ENCODE measurements at places on chromosomes 2 and 18.

DNA sequence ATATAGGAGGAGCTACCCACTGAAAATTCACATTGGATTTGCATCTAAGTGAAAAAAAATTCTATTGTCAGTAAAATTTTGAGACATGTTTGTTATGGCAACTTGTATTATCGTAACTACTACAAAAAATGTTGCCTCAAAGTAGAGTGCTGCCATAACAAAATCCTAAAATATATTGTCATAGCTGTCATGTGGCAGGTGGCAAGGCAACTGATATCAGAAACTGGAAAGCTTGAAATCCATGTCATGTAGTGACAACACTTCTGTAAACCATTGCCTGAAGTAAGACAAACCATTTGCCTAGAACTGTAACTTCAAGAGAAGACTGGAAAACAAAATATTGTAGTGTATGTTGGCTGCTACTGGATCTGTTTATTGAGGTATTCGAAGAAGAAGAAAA is 697.5 kb upstream of the CELF4 start:
- DNase-seq = no peak

DNA sequence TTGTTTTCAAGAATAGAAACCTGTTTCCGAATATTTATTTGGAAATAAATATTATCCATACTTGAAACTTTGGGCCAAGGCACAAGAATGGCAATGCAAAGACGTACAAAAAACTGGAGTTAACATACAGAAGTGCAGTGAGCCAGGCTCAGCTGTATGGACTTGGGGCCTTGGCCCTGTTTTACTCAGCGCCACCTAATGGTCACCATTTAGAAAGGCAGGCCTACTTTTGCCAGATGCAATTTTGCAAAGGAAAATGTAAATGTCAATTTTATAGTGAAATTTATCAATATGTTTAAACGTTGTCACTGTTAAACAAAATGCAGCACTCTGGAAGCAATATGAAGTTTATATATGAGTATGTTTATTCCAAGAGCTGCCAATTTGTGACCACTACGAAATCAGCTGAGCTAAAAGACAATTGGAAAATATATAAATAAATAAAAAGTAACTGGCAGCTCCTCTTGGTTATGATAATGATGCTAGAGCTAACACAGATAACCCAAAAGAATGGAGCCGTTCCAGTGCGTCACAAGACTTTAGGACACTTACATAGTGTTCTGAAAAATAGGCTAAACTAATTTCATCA is 155.0 kb downstream of the ARHGAP15 start:
- DNase-seq = peak; percentile 41

GRCh38 chr18:41128545-41128944 is 826.5 kb upstream of the PIK3C3 start:
- no peak for DNase-seq

DNA sequence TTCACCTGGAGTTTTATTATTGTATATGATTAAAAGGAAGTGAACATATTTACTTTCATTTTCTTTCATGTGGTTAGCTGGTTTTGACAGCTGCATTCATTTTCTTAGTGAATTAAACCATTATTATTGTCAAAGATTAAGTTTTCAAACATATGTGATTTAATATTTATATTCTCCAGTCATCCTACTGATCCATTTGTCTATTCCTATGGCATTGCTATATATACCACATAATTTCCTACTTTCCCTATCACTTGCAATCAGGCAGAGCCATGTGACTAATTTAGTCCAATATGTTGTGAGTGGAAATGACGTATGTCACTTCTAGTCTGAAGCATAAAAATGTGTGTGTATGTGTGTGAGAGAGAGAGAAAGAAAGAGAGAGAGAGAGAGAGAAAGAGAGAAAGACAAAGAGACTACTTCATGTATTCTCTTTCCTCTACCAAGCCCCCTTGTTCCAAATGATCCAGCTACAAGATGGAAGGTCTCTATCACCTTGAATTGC is 12.0 kb upstream of the TACR1 start:
- no peak for DNase-seq

- no peak for DNase-seq
Measured at GRCh38 chr2:11494310-11494709, 28.3 kb upstream of the E2F6 start.

GRCh38 chr2:20563251-20563650 is 87.6 kb downstream of the HS1BP3 start:
- no peak for DNase-seq

DNA sequence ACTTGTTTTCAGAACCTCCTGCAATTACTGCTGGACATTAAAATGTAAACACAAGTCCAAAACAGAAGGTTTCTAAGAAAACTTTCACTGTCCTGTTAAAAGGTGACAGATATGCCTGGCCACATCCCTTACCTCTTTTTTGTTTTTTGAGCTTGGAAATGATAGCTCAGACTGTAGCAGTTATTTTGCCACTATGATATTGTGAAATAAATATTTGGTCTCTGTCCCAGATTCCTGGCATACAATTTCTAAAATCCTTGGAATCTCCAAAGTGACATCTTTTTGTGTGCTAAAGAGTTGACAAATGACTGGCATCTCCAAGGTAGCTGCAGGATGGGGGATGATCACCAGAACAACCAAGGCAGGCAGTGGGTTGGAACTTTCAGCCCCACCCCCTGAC is 16.8 kb downstream of the TPGS2 start:
- no peak for DNase-seq

DNA sequence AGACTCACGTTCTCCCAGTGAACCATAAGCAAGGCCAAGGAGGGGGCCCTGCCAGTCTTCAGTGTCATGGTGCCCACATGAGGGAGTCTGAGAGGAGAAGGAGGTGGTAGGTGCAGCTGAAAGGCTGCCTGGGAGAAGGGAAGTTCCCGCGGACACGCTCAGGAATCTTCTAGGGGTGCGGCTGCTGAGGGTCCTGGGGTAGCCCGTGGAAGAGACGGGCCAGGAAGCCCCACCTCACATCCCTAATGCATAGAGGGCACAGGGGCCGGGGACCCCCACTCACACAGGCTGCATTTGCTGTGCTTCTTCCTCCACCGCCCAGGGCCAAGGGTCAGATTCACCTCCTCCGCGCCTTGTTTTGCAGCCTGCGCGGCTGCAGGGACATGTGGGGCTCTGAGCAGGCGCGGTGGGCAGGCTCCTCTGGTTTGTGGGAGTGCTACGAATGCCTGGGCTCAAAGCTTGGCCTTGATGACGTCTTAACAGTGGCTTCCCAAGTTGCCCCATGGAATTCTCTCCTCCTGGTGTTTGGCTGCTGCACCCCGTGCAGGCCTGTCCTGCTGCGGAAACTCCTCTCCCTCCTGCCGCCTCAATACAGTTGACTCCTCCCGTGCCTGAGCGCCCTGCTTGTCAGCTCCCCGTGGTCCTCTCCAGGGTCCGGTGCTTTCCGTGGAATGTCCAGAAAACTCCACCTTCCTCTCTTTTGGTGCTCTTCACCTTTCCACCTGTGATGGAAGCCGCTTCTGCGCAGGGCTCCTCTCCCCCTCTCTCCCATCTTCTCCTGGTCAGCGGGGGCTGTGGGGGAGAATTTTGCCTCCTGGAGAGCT is 95.7 kb downstream of the VAPA start:
- DNase-seq = no peak

GRCh38 chr2:121228521-121228920 is 56.5 kb downstream of the TFCP2L1 start:
- no peak for DNase-seq

- DNase-seq = no peak
Measured at GRCh38 chr2:103809941-103810441, 1043.9 kb upstream of the POU3F3 start.

DNA sequence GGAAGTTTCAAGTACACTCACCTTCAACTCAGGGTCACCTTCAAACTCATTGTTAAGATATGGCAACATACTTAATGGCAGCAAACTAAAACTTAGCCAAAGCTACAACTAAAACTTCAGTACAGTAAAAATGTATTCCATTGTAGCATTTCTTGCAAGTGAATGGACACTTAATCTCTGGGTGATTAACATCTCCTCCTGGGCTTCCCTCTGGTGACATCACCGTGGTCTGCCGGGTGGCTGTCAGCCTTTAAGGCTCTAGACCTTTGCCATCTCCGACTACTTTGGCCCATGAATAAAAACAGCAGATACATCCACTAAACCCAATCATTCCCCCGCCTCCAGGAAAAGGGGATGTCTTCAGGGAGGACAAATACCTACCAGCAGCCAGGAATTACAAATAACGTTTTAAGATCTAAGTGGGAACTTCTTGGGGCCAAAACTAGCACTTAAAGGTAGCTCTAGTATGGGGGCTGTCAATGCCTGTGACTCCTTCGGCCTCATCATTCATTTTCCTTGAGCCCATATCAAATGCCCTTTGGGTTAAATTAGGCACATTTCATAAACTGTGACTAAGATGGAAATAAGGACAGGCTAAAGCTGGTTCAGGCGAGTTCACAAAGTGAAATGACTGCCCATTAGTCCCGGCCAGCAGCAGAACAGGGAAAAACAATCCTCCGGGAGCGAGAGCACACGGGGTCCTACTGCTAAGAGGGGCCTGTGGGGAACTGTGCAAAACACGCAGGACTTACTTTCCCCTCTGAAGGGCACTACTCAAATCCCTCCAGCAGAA is 1.1 kb downstream of the TFCP2L1 start:
- no peak for DNase-seq

- no peak for DNase-seq
Measured at GRCh38 chr2:182649316-182649715, 66.7 kb upstream of the DNAJC10 start.

DNA sequence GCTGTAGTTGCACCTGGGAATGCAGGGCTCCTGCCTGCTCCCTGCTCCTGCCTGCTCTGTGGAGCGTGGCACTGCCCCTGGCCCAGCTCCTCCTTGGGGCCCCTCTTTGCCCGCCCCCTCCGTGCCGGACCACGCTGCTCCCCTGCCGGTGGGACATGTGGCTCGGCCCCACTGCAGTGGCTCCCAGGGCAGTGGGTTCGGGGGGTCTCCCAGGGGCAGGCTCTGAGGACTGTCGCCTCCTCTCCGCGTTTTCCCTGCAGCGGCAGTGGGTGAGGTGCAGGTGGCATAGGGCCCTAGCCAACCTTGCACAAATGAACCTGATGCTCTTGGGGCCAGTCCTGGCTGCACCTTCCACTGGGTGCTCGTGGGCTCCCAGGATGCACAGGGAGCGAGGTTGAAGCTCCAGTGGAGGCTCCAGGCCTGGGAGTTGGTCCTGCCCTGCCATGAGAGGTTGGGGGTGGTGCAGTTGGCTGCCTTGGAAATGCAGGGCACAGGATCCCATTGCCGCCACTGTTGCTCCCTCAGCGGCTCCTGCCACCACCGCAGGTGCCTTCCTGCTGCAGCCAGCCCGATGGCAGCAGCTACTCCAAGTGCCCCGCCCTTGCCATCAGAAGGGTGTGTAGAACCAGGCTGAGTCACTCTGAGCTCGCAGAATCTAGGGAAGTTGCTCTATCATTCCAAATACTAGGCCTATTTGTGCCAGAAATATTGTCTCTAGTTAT is 313.1 kb upstream of the SYT4 start:
- no peak for DNase-seq

DNA sequence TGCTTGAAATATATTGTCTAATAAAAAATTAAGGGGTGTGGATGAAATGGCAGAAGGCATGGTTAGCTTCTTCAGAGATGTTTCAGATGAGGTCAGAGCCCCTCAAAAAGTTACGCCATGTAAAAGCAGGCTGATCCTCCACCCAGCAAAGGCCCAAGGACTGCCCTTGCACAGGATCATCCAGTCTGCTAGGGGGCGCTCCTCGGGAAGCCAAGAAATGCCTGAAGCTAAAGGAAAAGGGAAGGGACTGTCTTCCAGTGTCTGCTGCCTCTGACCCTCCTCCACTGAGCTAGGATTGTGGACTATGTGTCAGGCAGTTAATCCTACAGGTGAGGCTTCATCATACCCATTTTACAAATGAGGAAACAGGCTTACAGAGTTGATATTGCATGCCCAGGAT is 33.8 kb upstream of the TEX51 start:
- DNase-seq = no peak

DNA sequence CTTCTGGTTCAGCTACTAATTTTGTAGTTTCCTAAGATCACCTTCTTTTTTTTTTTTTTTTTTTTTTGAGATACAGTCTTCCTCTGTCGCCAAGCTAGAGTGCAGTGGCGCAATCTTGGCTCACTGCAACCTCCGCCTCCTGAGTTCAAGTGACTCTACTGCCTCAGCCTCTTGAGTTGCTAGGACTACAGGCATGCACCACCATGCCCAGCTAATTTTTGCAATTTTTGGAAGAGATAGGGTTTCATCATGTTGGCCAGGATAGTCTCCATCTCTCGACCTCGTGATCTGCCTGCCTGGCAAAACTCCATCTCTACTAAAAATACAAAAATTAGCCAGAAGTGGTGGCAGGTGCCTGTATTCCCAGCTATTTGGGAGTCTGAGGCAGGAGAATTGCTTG is 301.5 kb upstream of the TFPI start:
- DNase-seq = no peak

- no peak for DNase-seq
Measured at GRCh38 chr2:127097471-127097765, 9.5 kb downstream of the BIN1 start.

- no peak for DNase-seq
Measured at GRCh38 chr2:54880428-54880827, 157.0 kb downstream of the EML6 start.

DNA sequence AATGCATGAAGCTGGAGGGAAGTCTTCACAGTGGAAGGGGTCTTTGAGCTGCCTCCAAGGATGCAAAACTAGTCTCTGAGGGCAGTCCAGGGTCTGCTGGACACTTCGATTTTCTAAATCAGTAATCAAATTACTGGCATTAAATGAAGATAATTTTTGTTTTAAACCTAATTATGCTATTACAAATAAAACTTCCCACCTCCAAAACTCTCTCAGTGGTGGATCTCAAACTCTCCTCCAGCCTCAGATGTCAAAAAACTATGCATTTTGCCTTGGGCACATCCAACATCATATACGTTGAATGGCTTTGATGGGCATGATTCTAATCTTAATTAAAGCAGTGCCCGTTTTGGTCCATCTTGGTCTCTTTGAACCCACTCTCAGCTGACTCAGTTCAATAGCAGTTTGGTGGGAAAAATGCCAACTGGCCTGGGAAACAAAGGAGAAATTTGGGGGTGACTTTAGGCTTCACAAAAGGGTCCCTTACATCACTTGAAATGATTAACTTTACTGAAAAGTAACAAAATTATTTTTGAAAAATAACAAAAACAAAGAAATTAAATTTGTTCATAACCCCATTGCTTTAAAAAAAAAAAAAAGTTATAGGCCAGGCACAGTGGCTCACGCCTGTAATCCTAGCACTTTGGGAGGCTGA is 5.9 kb upstream of the MYCN start:
- no peak for DNase-seq

DNA sequence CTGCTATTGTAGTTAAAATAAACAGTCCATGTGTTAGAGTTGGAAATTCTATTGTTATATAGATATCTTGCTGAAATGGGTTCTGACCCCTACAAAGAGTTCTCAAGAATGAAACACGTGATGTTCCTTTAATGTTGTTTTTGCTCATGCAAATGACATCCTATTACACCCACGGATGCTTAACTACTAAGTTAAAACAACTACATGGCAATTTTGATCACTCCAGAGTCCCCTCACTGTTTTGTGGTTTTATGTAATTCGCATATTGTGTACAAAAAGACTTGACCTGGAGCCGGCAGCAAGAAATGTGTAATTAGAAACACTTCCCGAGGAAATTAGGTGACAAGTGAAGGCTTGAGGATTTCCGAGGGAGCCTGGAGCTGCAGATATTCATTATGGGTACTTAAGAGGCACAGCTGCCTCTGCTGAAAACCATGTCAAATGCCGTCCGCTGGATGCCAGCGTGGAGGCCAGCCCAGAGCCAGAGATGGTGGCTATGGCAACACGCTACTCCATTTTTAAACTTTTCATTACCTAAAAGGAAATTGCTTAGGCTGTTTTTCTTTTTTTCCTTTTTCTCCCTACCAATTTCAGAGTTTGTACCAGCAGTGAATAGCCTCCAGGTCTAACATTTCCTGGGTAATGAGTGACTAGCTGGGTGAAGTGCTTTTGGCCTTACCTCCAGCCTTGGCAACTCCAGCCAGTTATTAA is 21.0 kb upstream of the CABLES1 start:
- no peak for DNase-seq

Data from CD4-positive, alpha-beta T cell treated with Interleukin-6 at 100 ng/mL for 8 hours (primary cell).